Gastroesophageal sphincter (tissue), 4 donors: ENCODE measurements at places on chromosomes 1 and 21.

- no peak for ATAC-seq
Observed at GRCh38 chr1:31535561-31535960, 40.8 kb upstream of the TINAGL1 start.

DNA sequence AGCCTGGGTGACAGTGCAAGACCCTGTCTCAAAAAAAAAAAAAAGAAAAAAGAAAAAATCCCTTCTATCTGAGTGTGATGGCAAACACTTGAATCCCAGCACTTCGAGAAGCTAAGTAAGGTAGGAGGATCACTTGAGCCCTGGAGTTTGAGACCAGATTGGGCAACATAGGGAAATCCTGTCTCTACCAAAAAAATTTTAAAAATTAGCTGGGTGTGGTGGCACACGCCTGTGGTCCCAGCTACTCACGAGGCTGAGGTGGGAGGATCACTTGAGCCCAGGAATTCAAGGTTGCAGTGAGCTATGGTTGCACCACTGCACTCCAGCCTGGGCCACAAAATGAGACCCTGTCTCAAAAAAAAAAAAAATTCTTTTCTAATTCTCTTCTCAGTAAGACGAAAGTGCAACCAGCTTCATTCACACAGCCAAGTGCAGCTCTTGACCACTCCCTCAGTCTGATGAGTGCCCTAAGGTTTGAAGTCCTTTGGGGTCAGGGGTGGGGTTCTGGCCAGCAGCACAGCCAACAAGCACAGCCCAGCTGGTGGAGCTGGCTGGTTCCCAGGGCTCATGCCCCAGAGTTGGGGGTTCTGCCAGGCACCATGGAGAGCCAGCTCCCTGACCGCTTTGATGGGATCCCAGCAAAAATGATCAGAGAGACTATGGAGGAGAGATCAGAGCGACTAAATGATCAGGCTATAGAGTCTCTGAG, 8.0 kb downstream of the SLC2A5 start:
- no peak for ATAC-seq

- ATAC-seq, result no peak
Observed at GRCh38 chr1:206839857-206840256, 25.6 kb upstream of the IL20 start.

GRCh38 chr1:101738475-101738874, 258.3 kb downstream of the OLFM3 start:
- no peak for ATAC-seq

- ATAC-seq, result no peak
Observed at GRCh38 chr21:45251635-45252447, 35.9 kb downstream of the POFUT2 start.

- ATAC-seq, result no peak
Observed at GRCh38 chr1:30525631-30525970, 197.8 kb downstream of the MATN1 start.
